ENCODE measurements at places on chromosomes 4 and X. TPM values are rescaled to one million over a fixed set of nuclear protein-coding genes. Genes with fewer than 3 reads are reported as not detected.

The GLRA3 gene
- total RNA-seq: not detected

The SLC10A7 gene
- total RNA-seq: 19.8 TPM

DNA sequence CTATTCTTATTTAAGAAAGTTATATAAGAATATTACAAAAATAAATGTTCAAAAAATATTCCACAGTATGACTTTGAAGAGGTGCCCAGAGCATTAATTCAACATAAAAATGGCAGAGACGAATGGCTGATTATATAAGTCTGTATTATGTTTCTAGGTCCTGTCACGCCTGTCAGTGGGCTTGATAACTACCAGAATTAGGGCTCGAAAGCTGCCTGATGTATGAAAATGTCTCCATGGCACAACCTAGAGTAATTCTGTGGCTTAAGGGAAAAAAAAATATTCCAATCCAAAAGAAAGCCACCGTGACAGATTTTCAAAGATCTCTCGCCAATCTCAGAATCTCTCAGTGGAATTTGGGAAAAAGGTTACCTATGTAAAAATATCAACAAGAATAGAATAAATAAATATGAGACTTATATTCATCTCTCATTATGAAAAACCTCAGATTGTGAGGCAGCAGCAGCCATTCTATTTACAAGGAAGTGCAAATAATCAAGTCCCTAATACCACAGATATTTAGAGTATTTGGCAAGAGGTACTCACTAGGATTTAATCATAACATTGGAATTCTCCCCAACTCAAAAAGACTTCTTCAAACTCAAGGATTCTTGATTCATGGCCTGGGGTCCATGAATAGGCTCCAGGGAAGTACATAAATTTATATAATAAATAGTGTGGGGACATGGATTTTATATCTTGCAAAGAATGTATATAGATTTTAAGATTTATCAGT is 489.1 kb upstream of the INTU start:
- H3K27me3 ChIP-seq: no peaks in the 10 kb centered on the region
- H3K4me1 ChIP-seq: no peaks in the 10 kb centered on the region
- no peak overlapping the region for H3K27ac ChIP-seq

DNA sequence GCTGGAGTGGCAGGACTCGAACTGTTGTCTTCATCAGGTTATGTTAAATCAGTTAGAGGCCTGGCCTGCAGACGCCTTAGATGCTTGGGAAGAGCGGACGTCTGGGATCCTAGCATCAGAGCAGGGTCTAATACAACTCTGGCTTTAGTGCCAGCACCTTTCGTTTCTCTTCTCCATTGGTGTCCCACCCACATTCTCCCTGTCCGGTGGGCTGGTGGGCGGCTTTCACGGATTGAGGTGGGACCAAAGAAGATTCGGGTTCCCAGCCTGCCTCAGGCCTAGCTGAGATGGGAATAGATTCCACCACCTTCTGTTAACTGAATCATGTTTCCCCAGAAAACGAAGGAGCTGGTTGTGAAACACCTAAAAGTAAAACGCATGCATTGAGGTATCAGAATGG is 939 bp downstream of the PDK3 start:
- DNase-seq: no peak
- peak overlapping the region; percentile 94 for H3K27ac ChIP-seq
- H3K4me1 ChIP-seq: peaks cover 19% of the 10 kb centered on the region
- H3K27me3 ChIP-seq: no peaks in the 10 kb centered on the region
- peak overlapping the region; percentile 87 for H3K4me3 ChIP-seq
- no peaks in the 10 kb centered on the region for H3K36me3 ChIP-seq

DNA sequence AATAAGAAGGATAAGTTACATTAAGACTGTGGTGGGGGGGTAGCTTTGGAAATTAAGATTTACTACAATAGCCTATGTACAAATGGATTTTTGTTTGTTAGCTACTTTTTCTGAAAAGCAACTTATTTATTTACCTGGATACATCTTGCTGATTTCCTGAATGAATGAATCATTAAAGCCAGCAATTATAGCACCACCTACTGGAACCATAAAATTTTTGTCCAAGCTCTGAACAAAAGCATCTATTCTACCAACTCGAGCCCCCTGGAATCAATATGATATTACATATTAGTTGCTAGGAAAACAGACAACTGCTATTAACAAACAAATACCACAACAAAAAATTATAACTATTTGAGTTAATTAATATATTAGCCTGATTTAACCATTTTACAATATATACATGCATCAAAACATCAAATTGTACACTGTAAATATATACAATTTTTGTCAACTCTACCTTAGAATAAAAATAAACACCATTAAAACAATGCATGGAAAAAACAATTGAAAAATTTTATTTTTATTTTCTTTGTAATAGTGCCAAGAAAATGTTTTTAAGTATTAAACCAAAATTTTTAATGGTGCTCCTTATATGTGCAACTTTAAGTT is 15.3 kb downstream of the SEPSECS start:
- H3K27me3 ChIP-seq: no peaks in the 10 kb centered on the region
- no peak for DNase-seq
- peaks cover 12% of the 10 kb centered on the region for H3K36me3 ChIP-seq

- H3K27ac ChIP-seq: no peak overlapping the region
- H3K4me3 ChIP-seq: no peak overlapping the region
- H3K36me3 ChIP-seq: no peaks in the 10 kb centered on the region
- no peaks in the 10 kb centered on the region for H3K27me3 ChIP-seq
Measured at GRCh38 chrX:84118315-84118714, 69.7 kb downstream of the RPS6KA6 start.
